ENCODE measurements at places on chromosomes 2 and 18.

GRCh38 chr2:5696945-5697521 lies 4.8 kb downstream of the SOX11 start:
- peak; percentile 79 for DNase-seq

DNA sequence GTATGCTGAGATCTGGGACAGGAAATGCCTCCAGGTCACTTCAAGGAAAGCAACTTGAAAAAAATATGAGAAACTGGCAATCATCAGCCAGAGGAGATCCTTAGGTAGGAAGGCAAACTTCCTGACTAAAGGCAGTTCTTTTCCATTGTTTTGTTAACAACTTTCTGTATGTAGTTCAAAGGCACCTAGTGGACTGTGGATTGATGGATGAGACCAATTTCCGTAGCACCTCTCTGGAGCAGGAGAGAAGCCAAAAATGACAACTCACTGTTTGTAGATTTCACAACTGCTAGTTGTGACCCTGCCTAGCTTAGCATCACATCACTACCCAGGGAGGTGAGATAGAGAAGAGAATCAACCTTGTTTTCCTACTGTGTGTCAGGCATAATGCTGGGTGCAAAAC lies 21.8 kb upstream of the NOSTRIN start:
- no peak for DNase-seq

DNA sequence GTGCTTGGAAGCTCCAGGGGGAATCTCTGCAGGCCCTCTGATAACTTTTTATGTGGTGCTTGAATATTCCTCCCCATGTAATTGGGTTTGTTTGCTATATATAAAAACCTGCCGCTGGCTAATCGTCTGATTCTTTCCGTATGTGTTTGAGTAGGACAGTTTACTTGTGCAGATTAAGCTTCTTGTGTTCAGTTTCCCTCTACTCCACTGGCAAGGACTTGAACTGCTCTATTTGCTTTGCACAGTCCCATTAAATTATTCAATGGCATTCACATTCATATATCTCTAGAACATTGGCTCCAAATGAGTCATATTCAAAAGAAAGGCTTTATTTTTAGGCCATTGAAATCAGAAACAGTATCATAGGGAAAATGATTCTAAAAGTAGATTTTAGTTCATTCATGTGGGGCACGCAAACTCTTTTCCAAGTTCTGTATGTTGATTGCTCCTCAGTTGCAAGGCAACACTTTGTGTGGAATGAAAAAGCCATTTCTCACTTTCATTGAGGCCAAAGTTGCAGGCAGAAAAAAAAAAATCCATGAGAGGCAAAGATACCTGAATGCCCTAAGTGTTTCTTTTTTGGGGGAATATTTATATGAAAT lies 1682.3 kb upstream of the PIK3C3 start:
- peak; percentile 14 for DNase-seq

DNA sequence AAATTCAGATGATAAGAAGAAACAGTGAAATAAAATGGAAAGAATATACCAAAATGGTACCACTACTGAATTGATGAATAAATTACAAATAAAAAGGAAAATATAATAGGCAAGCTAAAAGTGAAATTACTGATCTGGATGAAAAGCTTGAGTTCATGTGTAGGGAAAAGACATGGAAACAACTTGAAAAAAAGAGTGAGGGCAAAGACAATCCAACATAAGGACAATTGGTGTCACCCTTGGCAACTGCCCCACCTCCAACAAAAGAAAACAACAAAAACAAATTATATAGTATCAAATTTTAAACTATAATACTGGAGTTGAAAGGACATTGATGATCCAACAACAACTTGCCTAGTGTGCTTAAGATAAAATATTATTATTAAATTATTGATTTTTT lies 37.6 kb downstream of the PPP1R1C start:
- no peak for DNase-seq

DNA sequence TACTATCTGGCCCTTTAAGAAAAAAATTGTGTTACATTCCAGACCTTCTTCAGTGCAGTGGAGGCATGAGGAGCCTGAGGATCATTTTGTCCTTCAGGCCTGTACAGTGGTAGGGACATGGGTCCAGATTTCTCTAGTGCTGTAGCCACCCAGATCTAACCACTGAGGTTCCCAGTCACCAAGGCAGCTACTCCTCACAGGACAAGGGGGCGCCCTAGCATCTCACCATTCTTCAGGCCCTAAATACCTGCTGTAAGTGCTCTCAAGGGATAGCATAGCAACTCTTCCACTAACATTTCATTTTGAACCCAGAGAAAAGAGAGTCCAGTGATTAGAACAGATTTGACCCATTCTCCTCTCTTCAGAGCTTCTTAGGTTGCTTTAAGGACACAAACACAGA lies 1533.0 kb downstream of the LRP1B start:
- no peak for DNase-seq

GRCh38 chr2:221549143-221549542 lies 23.0 kb downstream of the EPHA4 start:
- no peak for DNase-seq

DNA sequence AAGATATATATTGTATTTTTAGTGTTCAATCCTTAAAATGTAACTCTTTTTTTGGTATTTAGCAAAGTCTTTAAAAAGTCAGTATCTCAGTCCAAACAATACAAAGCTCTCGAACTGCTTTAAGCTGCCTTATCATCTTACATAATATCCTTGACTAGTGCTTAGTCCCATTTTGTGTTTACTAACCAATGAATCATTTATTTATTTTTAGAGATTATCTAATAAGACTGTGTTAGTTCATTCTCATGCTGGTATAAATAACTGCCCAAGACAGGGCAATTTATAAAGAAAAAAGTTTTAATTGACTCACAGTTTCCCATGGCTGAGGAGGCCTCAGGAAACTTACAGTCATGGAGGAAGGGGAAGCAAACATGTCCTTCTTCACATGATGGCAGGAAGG lies 248.3 kb upstream of the KYNU start:
- no peak for DNase-seq

GRCh38 chr2:37361216-37361815 lies 16.9 kb downstream of the QPCT start:
- DNase-seq: no peak

- DNase-seq: peak; percentile 62
These were observed 10.4 kb upstream of the MSGN1 start for GRCh38 chr2:17805717-17806363.

Data from femur (tissue), 1 donor.